Cardiac muscle cell (in vitro differentiated cells and primary cell): ENCODE measurements at places on chromosomes 16 and 17.
A peak's percentile ranks its signal among the peaks of the same experiment; 100 is the strongest.

DNA sequence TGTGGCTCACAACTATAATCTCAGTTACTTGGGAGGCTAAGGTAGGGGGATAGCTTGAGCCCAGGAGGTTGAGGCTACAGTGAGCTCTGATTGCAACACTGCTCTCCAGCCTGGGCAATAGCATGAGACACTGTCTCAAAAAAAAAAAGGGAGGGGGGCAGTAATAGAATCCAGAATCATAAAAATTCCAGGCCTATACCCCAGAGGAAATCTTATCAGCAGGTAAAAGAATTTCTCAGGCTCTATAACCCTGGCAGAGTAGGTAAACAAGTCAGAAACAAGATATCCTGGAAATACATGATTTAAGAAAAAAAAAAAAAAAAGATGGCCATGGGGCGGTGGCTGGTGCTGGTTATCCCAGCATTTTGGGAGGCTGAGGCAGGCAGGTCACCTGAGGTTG is 12.9 kb downstream of the SPAG9 start:
- DNase-seq: no peak

DNA sequence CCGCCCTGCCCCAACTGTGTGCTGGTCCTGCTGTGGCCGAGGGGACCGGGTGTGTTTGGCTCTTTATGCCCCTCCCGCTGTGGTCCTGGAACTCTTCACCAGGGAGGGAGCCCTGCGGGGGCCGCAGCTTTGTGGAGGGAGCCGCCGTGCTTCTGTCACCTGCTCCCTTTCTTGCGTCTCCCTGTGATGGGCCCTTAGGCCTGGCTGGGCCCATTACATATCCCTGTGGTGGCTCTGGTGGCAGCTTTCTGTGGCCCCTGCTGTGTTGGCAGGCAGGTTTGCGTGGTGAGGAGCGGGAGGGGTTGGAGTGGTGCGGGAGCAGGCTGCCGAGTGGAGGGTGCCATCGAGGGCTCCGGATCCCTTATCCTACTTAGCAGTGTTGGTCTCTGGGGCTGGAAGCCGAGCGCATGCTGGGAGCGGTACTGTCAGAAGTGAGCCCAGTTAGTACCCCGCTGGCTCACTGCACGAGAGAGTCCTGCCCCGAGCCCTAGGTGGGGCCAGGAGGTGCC is 60.4 kb downstream of the PDPK1 start:
- no peak for DNase-seq

GRCh38 chr16:51057102-51057793 is 93.8 kb downstream of the SALL1 start:
- DNase-seq: no peak

DNA sequence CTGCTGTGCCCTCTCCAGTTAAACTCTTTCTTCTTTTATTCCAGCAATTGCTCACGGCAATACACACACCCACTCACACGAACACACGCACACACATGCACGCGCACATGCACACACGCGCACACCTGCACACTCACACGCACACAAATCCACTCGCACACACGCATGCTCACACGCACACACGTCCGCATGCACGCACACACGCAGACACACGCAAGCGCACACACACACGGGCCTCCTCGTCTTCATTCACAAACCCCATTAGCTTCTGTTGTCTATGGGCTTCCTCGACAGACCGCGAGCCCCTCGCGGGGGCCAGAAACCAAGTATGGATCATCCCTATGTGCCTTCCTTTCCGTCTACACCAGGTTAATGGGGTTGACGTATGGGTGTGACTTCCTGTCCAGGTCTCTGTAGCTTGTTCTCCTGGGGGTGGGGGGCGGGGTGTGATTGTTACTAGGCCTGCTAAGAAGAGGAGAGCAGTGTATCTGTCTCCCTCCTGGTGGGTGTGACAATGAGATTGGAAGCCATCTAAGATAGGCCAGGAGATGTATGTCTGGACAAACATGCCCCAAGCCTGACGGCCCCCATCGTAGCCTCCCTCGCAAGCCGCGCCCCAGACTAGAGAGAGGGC is 670 bp upstream of the CTF1 start:
- no peak for DNase-seq

DNA sequence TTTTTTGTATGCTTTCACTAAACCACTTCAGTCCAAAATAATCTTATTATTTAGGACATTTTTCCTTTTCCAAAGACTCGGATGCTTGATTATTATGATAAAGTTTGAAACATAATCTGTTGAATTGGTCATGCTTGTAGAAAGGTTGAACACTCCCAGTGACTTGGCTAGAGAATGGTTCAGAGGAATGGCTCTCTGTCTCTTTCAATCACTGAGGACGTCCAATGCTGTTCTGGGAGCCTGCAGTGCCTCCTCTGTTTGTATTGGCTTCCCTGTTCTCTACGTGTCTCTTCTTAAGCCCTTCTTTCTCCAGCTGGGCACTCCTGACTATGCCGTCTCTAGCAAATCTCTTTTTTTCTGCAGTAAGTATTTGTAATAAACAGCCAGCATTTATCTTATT is 369.0 kb upstream of the DYNLRB2 start:
- no peak for DNase-seq

GRCh38 chr16:66220702-66221101 is 145.8 kb upstream of the CDH5 start:
- no peak for DNase-seq

DNA sequence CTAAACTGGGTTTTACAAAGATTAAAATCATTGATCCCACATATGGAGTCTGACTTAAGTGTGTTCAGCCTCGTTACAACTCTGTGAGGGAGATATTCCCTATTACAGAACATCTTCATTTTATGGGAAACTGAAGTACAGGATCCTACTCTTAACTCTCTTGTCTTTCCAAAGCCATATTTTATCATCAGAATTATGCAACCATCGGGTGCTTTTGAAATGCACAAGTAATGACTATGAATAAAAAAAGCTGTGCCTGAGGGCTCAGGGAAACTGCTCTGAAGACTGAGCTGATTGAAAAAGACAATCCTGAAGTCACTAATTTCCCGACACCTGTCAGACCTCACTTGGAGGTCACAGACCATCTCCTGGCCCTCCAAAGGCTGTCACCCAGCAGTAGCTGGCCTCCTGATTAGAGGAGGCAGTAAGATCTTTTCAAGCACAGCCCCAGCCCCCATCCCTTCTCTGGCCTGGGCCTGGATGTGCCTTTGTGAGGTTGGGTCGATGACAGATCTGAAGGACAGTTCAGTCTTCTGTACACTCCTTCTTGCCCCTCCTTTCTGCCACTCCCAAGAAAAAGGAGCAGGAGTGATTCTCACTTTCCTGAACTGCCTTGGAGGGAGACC is 5.6 kb downstream of the AKAP1 start:
- no peak for DNase-seq

DNA sequence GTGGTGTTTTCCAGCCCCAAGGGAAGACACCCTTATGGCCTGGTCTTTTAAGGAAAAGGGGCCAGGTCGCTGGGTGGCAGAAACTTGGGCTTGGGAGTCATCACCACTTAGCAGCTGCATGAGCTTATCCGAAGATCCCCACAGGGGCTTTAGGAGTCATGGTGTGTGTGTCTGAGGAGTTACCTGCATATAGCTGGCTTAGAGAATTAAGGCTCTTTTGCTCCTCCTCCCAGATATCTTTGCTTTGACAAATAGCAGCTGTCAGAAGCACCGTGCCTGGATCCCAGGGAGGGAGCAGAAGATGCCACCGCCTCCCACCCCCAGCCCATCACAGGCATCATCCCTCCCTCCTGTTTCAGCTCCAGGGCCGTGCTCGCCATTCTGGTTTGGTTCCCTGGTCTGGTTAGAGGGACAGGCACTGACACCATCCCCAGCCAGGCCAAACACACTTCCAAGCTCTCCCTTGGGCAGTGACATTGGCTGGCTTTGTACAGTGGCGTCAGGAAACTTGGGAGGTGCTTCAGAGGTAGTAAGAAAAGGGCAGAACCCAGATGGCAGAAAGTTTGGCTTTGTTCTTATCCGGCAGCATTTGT is 17.4 kb downstream of the LDHD start:
- no peak for DNase-seq

GRCh38 chr17:5069724-5070123 is 8.5 kb upstream of the ZFP3 start:
- DNase-seq: no peak

DNA sequence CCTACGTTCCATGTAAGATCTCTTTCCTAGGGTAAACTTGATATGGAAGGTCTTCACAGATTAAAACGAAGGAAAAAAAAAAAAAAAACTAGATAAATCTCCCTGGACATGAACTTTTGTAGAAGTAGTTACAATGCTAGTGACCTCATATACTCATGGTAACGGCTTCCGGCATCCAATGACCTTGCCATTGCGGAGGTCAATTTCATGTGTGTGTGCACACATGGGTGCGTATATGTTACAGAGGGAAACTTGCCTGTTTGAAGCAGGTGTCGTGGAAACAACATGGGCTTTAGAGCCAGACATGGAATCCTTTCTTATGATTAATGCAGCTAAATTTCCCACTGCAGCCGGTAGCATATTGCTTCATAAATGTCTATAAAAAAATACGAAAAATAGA is 435.5 kb downstream of the MAF start:
- DNase-seq: no peak

DNA sequence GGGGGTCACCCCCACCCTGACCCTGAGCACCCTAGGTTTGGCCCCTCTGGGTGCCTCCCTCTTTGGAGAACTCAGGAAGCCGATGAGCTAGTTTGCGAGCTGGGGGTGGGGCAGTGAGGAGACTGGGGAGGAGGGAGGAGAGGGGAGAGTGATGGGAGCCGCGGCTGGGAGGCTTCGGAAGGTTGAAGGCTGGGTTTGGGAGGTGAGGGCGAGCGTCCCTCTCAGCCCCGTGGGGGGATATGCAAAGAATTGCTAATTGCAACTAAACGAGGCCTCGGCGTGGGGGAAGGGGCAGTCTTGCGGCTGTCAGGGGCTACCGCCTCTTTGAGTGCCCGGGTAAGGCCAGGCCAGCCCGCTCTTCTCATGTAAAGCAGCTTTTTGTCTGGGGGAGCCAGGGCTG is 17.6 kb upstream of the FZD2 start:
- DNase-seq: no peak

DNA sequence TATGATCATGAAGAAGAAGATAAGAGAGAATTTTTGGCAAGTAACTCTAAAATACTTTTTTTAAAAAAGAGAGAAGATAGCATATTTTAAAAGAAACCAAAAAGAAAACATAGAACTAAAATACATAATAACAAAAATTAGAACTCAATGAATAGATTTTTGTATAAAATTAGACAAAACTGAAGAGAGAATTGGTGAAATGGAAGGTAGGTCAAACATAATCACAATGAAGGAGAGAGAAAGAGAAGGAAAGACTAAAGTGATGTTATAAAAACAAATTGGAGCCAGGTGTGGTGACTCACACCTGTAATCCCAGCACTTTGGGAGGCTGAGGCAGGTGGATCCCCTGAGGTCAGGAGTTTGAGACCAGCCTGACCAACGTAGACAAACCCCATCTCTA is 211.5 kb downstream of the AXIN2 start:
- DNase-seq: no peak

DNA sequence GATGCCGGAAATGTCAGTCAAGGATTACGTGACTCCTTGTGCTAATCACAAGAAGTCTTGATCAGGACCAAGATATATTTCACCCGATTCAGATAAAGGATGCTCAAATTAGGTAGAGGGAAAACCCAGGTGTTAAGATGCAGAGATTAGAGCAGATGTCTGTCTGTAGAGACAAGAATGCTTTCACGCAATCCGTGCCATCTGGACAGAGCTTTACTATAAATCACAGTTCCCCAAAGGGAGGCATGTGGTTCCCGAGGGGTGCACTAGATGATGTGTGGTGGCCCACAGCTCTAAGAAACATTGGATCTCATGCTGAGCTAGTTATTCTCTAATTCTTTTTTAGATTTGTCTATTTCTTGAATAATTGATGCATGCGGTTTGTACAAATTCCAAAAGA is 9.8 kb upstream of the MAP3K14 start:
- DNase-seq: no peak

DNA sequence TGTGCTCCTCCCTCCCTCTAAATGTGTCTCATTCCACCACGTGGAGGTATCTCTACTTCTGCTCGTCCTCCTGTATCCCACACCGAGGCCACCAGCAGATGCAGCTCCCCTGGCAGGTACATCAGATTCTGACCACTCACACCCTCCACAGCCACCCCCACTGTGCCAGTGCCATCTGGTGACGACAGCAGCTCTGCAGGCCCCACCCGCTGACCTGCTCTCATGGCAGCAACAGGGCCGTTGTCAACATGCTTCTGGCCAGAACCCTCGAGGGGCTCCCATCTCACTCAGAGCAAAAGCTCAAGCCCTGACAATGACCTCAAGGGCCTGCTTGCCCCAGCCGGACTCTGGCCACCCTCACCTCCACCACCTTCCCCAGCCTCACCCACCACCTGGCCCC is 93.4 kb downstream of the AMFR start:
- no peak for DNase-seq

- DNase-seq: no peak
Measured at GRCh38 chr16:22638393-22639206, 127.9 kb downstream of the NPIPB5 start.

- no peak for DNase-seq
Measured at GRCh38 chr17:36773039-36773438, 164.2 kb upstream of the LHX1 start.

- no peak for DNase-seq
Measured at GRCh38 chr17:57528058-57528451, 217.0 kb downstream of the CCDC182 start.

DNA sequence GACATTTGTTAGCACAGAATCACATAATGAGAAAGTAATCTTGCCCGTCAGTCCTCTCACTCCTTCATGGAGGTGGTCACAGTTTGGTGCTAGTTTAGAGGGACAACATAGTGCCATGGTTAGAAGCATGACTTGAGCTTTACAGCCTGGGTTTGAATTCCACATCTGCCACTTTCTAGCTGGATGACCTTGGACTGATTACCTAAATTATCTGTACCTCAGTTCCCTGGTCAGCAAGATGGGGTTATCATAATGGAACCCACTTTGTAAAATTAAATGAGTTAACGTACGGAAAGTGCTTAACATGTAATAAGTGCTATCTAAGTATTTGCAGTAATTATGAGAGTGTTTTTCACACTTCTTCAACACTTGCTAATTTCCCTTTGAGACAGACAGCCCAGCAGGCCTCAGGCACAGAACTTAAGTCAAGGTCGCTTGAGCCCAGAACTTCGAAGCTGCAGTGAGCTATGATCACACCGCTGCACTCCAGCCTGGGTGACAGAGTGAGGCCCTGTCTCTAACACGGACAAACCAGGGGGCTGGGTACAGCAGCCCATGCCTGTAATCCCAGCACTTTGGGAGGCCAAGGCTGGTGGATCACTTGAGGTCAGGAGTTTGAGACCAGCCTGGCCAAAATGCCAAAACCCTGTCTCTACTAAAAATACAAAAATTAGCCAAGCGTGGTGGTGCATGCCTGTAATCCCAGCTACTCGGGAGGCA is 7.1 kb downstream of the VWA3A start:
- DNase-seq: no peak

- peak; percentile 76 for DNase-seq
Measured at GRCh38 chr17:32998111-32998886, 6.7 kb downstream of the SPACA3 start.
